ENCODE measurements at places on chromosomes 16 and 17.

- DNase-seq, result no peak
Measured at GRCh38 chr17:49259663-49260010, 29.1 kb upstream of the PHOSPHO1 start.

DNA sequence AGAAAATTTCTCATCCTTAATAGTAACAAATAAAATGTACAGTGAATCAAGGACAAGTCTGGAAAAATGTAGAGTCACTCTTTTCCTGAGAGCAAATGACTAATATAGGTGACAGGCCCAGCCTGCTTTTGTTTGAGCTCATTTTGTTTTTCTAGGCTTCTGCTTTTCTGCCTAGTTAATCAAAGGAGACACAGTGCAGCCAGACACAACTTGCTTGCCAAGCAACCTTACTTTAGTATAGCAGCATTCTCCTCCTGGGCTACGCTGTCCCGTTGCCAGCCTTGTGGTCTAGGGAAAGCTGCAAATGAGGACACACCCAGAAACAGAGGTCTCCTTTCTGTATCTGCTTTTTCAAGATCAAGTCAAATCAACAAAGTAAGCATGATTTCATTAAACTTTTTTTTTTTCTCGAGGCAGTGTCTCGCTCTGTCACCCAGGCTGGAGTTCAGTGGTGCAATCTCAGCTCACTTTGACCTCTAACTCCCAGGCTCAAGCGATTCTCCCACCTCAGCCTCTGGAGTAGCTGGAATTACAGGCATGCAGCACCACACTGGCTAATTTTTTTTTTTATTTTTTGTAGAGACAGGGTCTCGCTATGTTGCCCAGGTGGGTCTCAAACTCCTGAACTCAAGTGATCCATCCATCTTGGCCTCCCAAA is 17.2 kb downstream of the GINS3 start:
- no peak for DNase-seq

GRCh38 chr16:68249371-68249770 is 4.2 kb downstream of the PLA2G15 start:
- DNase-seq, result no peak

DNA sequence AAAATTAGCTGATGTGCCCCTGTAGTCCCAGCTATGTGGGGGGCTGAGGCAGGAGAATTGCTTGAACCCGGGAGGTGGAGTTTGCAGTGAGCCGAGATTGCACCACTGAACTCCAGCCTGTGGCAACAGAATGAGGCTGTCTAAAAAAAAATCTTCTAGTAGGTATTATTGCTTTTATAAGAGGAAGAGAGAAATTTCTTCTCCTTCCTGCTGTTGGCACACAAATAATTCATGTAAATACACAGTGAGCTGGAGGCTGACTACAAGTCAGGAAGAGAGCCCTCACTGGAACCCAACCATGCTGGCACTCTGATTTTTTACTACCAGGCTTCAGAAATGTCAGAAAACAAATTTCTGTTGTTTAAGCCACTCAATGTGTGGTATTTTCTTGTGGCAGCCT is 6.7 kb downstream of the PRDM7 start:
- no peak for DNase-seq

DNA sequence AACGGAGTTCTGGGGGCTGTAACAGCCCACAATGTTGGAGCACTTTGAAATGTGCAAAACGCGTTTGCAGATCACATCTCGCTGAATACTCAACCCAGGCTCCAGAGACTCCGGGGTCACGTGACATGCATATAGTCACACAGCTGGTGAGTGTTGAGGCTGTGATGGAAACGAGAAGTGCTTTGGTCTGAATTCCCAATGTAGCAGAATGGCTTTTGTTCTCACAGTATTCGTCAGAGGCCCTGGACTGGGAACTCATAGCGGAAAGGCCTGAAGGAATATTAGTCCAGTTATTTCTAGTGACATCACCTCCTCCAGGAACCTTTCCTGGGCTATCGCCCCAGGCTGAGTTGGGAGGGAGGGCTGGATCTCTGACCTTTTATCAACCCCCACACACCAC is 95.8 kb upstream of the CRHR1 start:
- DNase-seq, result no peak

DNA sequence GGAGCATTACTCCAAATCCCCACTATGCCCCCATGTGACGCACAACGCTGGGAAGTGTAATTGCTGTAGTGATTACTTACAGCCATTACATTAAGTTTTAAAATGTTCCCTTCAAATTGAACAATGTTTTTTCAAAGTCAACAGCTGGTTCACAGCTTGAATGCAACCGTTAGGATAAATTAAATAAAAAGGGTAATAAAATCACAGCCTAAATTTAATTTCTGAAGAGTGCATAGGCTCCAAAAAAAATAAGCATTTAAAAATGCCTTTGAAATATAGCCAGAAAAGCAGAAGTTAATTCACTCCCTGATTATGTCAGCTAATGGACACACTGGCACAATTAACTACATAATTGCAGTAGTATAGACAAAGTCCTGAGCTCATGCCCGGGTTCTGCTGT is 50.5 kb upstream of the KDM8 start:
- DNase-seq, result no peak

- no peak for DNase-seq
Measured at GRCh38 chr16:89687092-89687940, 827 bp downstream of the CDK10 start.

GRCh38 chr17:34620458-34620857 is 41.1 kb downstream of the TMEM132E start:
- DNase-seq, result no peak

DNA sequence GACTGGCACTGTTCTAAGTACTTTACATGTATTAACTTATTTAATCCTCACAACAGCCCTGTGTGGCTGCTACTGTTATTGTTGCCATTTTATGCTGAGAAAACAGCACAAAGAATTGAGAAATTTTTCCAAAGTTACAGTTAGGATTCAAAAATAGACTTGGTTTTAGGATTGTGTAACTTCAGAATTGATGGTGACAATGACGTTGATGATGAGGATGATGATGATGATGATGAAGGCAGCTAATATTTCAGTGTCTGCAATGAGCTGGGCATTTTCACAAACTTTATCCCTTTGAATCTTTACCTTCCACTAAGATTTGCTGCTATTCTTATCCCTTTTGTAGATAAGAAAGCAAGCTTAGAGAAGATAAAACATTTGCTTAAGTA is 22.1 kb downstream of the PRKCB start:
- no peak for DNase-seq

GRCh38 chr16:8796469-8797363 is 723 bp downstream of the TMEM186 start:
- no peak for DNase-seq

- no peak for DNase-seq
Measured at GRCh38 chr16:87098361-87098760, 218.8 kb downstream of the C16orf95 start.

DNA sequence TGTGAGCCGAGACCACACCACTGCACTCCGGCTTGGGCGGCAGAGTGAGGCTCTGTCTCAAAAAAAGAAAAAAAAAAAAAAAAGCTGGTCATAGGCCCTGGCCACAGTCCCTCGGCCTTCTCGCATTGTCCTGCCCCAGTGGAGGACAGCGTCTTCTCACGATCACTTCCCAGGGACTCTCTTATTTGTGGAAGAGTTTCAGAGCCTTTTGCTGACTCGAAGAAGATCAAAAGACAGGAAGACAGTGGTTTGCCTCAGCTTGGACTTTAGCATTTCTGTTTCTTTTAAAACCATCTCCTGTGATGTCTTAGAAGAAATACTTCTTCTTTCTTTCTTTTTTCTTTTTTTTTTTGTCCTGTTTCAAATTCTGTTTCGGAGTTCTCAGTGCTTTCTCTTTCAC is 210.0 kb downstream of the FTO start:
- no peak for DNase-seq

DNA sequence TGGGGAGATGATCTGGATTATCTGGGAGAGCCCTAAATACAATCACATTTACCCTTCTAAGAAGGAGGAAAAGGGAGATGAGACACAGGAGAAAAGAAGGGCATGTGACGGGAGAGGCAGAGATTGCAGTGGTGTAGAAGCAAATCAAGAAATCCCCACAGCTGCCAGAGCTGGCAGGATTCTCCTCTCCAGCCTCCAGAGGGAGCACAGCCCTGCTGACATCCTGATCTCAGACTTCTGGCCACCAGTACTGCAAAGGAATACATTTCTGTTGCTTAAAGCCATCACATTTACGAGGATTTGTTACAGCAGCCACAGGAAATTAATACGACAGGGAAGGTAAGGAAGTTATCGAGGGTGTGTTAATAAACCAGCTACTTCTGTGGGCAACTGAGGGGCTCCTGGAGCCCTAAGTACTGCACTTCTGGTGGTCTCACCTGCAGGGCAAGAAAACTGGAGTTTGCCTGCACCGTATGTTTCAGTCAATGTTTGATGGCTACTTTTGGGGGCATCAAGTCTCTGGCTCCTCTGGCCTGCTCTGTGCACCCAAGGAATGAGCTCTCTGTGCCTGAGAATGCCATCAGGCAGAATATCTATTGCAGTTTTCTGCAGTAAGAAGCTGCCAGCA is 22.9 kb upstream of the CDH13 start:
- no peak for DNase-seq

- DNase-seq, result peak; percentile 43
Measured at GRCh38 chr17:55673743-55674506, 48.7 kb downstream of the TMEM100 start.

DNA sequence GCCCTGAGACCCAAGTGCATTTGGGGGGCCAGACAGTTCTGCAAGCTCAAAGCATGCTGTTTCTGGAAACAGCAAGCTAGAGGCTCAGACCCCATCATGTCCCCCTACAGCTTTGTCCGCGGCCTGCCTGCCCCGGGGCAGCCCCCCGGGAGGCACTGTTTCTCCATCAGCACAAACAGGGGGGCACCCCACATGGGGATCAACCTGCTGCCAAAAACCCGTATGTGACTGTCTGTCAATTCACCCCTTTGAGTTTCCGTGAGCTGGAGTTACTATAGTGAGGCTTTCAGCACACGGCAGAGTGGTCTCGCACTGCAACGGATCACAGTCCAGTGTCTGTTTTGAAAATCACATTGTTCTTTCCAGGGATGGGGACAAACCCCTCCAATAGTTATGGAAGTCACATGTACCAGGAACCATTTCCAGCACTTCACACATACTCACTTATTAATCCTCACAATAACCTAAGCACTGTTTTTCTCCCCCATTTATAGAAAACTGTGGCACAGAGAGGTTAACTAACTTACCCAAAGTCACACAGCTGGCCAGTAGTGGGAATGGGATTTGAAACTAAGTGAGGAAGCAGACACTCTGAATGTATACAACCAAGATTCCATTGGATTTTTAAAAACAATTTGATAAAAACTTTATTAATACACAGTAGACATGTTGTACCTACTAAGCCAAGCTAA is 269.0 kb downstream of the C16orf95 start:
- DNase-seq, result no peak

- no peak for DNase-seq
Measured at GRCh38 chr16:83350481-83350880, 457.3 kb upstream of the HSBP1 start.

DNA sequence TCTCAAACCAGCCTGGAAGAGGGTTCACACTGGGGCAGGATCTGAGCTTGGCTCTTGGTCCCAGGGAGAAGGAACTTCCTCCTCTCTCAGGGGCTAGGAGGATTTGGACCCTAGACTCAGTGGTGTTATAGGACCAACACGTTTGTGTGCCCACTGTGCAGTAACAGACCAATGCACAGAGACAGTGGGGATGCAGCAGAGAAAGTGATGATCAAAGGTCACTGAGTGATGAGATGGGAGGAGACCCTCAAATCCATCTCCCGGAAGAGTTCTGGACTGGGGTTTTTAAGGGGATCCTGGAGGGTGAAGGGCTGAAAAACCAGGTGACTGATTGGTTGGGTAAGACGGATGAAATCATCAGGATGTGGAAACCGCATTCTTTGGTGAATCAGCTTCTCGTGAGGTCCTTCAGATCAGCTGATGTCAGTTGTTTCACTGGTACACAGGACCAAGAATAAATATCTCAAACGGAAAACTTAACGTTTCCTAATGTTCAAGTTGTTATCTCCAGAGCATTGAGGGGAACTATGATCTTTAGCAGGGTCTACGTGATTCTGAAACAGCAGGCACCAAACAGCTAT is 3.3 kb upstream of the VAC14 start:
- DNase-seq, result no peak

DNA sequence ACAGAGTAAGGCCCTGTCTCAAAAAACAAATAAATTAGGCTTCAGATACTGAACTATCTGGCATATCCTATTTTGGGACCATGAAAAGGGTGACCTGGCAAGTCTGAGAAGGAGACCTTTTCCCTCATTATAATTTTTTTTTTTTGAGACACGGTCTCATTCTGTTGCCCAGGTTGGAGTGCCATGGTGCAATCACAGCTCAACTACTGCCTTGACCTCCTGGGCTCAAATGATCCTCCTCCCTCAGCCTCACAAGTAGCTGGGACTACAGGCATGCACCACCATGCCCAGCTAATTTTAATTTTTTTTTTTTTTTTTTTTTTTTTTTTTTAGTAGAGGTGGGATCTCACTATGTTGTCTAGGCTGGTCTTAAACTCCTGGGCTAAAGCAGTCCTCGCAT is 37.3 kb downstream of the PLCG2 start:
- DNase-seq, result no peak

GRCh38 chr16:11833951-11834695 is 17.2 kb downstream of the RSL1D1 start:
- DNase-seq, result no peak

DNA sequence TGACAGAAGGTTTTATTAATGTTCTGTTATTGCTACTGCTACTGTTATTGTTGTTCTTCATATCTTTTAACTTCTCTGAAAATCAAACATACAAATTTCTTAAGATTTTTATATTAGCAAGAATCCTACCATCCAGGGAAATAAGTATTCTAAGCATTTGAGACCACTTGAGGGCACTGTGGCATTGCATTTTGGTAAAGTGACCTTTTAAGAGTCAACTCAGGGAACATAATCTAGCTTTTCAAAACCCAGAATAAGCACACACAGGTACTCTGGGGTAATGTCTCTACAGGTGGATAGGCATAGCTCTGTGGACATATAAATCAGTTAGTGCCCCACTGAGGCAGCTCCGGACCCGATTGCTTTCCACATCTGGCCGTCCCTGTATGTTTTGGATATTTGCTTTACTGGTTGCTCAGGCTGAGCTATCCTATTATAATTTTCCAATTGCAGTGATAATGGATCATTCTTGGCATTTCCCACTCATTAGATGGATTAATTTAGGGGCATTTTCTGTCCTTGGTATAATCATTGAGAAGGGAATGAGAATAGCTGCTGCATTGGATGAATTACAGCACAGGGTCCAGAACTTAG is 1425.1 kb upstream of the CDH8 start:
- DNase-seq, result no peak

- DNase-seq, result no peak
Measured at GRCh38 chr16:26729951-26730541, 336.7 kb upstream of the C16orf82 start.

DNA sequence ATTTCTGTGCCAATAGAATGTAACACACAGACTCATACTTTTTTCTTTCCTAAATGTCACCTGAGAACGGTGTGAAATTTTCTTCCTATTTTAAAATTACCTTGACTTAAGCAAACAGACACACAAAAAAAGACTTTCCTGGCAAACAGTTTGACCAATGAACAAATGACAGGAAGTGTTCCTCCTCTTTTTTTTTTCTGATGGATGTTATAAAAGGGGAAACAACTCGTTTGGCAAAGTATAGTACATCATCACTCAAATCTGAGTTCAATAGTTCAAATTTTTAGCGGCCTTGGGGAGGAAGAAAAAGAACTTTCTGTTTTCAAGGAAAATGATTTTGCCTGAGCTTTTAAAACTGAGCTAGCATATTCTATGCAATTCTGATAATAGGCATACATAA is 19.8 kb downstream of the HS3ST3A1 start:
- no peak for DNase-seq

GRCh38 chr16:89392881-89393737 is 97.3 kb downstream of the ANKRD11 start:
- DNase-seq, result no peak

All from CD4-positive, alpha-beta T cell treated with Interleukin-15 for 1 hour (primary cell).